Stimulated activated naive CD8-positive, alpha-beta T cell treated with anti-CD3 and anti-CD28 coated beads, Interleukin-15, amount 100 ng/mL, for 72 hours (primary cell): ENCODE measurements at places on chromosomes 6 and 20.

DNA sequence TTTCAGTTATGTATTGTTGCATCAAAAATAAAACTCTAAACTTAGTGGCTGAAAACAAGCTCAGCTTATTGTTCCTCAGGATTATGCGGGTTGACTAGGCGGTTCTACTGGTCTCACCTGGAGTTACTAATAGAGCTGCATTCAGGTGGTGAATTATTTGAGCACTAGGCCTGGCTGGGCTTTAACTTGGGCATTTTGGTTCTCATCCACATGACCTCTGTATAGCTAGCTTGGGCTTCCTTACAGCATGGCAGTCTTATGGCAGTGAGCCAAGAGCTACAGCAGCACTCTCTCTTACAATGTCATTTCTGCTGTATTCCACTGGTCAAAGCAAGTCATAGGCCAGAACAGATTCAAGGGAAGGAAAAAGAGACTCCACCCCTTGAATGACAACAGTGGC, 1.6 kb downstream of the PGBD1 start:
- DNase-seq = no peak

DNA sequence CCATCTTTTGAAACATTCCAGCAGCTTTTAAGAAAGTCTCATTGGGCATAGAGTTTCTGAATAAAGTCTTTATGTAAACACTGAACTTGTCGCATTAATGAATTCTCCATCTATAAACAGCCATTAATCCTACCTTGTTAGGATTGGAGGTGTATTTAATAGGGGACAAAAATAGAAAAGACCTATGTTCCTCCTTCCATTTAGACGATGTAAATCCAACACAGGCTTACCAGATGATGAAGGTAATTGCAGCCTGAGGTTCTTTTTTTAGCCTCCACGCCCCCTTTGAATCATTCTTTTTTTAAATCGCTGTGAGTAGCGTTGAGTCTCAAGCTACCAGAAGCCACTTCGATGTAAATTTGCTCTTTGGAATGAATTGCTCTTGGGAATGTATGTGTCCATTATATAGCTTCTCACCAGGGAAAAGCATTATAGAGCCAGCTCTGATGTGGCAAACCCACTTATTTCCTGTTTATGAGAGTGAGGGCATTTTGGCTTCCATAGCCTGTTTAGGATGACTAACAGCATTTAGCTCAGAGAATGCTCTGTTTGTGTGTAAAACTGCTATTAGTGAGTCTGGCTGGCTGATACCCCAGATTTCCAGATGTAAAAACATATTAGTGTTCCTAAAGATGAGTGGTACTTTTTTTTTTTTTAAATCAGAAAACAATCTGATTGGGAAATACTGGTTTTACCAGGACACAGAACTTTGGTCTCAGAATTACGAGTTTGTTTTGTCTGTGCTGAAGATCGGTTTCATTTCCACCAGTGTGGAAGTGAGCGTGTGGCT, 74.9 kb upstream of the CLDN20 start:
- DNase-seq = no peak

DNA sequence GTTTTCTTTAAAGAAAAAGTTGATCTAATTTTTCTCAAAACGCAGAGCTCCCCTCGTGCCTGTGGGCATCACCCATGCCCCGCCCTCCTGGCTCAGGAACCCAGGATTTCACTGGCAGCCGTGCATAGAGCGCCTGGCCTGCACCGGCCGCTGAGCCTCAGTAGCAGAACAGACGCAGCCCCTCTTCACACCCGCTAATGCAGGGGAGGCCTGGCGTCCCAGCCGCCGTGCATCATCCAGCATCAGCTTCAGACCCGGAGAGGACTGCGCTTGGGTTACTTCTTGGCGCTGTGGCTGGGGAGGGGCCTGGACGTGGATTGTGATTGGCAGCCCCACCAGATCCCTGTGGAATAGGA, 18.1 kb downstream of the RBM38 start:
- DNase-seq = no peak

DNA sequence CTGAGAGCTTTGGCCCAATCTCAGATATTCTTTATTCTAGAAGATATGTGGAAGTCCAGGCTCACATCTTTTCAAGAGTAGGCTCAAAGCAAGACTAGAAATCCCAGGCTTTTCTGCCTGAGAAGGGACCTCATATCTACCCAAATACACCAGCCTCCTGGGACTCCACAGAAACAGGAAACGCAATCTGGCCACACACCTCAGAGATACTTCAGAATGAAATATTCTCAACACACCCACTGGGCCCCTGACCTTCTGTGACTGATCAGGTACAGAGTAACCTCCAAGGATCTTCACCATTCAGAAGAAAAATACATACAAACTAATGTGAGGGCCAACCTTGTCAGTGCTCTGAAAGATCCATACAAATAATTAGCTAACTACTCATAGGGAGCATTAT, 183.2 kb downstream of the HIVEP2 start:
- no peak for DNase-seq

- DNase-seq = no peak
Observed at GRCh38 chr6:161549977-161550655, 276.3 kb upstream of the AGPAT4 start.

- no peak for DNase-seq
Observed at GRCh38 chr20:32052778-32053362, 828 bp downstream of the HCK start.

DNA sequence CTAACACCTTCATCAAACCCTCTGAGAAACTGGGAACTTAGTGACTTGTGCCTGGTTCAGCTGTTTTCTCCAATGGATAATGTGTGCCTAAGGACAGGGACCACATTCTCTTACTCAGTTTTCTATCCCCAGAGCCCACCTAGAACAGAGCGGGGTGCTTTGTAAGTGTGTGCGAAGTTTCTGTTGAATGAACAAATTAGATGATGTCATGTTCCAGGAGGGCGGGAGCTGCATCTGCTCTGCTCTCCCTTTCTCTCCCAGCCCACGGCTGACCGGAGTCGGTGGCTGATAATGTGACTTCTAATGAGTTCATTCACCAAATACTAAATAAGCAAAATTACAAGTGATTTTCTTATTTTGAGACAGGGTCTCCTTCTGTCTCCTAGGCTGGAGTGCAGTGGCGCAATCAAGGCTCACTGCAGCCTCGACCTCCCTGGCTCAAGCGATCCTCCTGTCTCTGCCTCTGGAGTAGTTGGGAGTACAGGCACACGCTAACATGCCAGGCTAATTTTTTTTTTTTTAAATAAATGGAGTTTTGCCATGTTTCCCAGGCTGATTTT, 60.7 kb upstream of the FNDC1 start:
- DNase-seq = no peak

- DNase-seq = no peak
Observed at GRCh38 chr6:161409353-161409752, 135.5 kb upstream of the AGPAT4 start.

DNA sequence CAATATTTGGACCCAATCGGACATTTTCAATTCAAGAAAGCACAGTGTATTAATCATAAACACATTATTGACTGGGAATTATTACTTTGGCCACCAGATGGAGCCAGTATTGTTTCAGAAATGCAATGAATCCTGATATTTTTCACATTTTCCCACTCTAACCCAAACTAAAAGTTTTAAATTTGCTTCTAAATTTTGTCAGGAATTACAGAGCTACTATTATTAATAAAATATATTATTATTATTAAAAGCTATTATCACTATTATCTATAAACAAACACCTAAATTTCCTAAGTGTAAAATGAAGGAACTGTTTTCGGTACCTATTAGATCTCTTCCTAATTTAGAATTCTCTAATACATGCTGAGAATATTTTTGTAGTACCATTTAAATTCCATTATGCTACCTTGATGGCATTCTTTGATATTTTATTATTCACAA, 245.3 kb downstream of the OGFRL1 start:
- DNase-seq = no peak

- no peak for DNase-seq
Observed at GRCh38 chr6:142356884-142357225, 55.0 kb downstream of the ADGRG6 start.
